ENCODE measurements at places on chromosomes 3 and 15. TPM values are rescaled to one million over a fixed set of nuclear protein-coding genes. Genes with fewer than 3 reads are reported as not detected.
A peak's percentile ranks its signal among the peaks of the same experiment; 100 is the strongest.

Gene CHDH
- total RNA-seq = 0.99 TPM

- peak; percentile 66 for DNase-seq
Measured at GRCh38 chr15:101615986-101616848, 36.0 kb downstream of the TM2D3 start.

GRCh38 chr15:38085114-38085513 is 150.7 kb downstream of the TMCO5A start:
- no peak for DNase-seq

Gene CPLX3
- total RNA-seq = 0.20 TPM

DNA sequence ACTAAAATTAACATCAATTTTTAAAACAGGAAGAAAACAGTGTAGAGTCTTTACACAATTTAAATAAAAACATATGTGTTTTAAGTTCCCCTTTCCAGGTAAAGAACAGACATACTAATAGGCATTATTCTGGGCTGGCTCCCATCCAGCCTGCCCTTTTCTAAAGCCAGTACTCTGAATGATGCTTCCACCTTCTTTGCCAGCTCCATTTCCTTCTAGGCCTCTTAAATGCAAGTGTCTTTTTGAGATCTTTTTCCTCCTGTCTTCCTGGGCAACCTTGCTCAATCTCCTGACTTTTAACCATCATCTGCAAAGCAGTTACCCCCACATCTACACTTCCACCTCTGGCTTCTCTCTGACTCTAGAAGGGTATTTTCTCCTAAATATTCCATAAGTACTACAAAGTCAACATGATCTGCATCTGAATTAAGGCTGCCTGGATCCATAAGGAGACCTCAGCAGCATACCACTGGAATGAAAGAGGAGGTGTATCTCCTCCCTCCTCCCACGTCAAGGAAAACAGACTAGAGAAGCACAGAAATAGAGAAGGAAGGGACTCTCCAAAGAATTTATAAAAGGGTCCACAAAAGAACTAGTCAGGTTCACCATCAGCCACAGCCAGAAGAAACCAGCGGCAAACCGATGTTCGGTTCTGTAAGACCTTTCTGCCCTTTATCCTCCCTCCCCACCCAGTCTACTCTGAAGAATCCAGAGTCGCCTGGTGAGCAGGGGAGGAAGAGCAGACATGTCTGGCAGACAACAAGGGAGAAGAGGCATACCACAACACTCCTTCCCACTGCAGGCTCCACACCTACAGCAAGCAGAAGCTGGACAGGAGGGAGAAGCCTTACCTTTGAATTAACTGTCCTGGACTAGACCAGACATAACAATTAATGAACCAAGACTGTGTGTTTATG is 47.1 kb downstream of the GOLIM4 start:
- no peak for DNase-seq

GRCh38 chr3:69324362-69325025 is 61.4 kb downstream of the FRMD4B start:
- no peak for DNase-seq

DNA sequence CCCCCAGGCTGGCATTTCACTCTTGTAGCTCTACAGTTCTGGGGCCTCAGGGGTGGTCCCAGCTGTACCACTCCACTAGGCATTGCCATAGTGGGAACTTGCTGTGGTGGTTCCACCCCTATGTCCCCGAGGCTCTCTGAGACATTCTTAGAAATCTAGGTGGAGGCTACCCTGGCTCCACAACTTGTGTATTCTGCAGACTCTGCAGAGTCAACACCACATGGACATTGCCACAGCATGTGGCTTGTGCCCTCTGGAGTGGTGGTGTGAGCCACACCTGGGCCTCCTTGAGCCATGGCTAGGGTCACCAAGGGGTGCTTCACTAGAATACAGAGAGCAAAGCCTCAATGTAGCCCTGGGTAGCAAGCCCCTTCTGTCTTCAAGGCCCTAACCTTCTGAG is 54.4 kb upstream of the STRIT1 start:
- DNase-seq = no peak

GRCh38 chr3:16350597-16351318 is 85.7 kb downstream of the OXNAD1 start:
- DNase-seq = no peak

GRCh38 chr3:48852151-48852550 is 4.5 kb upstream of the PRKAR2A start:
- no peak for DNase-seq

Gene APOD
- 24.9 TPM for total RNA-seq

Gene RAB6B
- 1.8 TPM for total RNA-seq

GRCh38 chr3:150547045-150547741 is 606 bp downstream of the EIF2A start:
- DNase-seq = no peak

DNA sequence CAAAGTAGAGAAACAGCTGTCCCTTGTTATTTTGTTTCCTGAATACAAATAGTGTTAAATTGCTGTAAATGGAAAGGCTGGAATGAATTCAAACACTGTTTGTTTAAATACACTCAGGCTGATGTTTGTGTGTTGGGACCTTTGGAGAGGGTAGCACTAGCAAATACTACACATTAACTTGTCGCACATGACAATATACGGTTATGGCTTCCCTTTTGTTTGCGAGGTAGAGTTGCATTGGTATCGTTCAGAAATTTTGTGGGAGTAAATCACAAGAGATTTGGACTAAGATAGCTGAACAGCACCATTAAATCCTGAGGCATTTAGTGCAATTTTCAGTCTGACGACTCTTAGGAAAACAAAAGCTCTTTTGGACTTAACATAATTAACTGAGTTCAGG is 213.0 kb upstream of the ROBO2 start:
- peak; percentile 6 for DNase-seq

GRCh38 chr3:65963787-65964677 is 74.7 kb downstream of the MAGI1 start:
- no peak for DNase-seq

- peak; percentile 25 for DNase-seq
Measured at GRCh38 chr3:11307830-11308432, 35.7 kb downstream of the ATG7 start.

Gene GOLGA6L7
- total RNA-seq = not detected

DNA sequence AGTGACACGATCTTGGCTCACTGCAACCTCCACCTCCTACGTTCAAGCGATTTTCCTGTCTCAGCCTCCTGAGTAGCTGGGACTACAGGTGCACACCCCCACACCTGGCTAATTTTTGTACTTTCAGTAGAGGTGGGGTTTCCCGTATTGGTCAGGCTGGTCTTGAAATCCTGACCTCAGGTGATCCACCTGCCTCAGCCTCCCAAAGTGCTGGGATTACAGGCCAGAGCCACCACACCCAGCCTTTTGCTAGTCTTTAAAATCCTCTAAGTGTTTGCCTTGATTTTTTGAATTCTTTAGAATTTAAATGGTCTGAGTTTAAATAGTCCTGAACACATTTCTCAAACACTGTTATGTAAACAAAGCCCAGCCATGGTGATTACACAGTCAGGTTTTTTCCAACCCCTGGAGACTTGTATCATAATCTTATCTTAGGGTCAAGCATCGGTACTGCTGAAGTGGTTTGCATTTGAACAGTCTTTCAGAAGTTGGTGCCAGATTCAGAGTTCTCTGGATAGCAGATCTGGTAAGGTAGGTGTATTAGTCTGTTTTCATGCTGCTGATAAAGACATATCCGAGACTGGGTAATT is 28.2 kb upstream of the PIAS1 start:
- no peak for DNase-seq

Gene LEO1
- 21.1 TPM for total RNA-seq

Gene ROPN1
- total RNA-seq = 0.69 TPM

Gene BCL2A1
- total RNA-seq = 8.2 TPM

DNA sequence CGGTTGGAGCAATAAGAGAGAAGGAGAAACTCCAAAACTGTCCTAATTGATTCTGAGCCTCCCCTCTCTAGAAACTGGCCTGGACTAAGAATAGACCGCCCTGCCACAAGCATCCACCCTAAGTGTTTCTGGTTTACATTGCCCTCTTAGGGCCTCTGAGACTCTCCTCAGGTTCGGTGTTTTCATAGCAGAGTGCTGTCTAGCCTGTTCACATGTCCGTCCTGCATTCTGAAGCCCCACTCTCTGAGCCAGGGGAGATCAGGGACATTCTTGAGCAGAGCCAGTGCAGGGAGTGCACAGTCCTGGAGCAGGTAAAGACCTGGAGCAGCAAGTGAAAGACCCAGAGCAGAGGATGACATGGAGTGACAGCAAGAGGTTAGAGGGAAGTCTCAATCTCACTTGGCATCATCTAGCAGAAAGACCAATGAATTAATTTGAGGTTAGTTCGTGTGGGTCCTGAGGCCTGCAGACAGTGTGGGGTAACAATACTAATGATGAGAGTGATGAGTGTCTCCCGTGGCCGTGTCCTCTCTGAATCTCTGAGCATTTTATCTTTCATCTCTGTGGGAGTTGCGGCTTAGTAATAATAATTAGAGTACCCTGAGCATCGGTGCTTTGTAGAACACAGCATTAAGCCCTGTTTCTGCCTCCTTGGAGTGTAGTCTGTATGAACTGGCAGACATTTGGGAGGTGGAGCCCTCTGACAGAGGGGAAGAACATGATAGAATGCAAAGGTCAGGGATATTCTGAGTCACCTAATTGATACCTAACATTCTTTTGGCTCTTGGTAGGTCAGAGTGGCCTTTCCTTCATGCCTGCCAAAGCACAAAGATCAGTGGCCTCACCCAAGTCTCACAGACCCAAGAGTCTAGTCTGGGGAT is 24.6 kb downstream of the MAPKBP1 start:
- no peak for DNase-seq

DNA sequence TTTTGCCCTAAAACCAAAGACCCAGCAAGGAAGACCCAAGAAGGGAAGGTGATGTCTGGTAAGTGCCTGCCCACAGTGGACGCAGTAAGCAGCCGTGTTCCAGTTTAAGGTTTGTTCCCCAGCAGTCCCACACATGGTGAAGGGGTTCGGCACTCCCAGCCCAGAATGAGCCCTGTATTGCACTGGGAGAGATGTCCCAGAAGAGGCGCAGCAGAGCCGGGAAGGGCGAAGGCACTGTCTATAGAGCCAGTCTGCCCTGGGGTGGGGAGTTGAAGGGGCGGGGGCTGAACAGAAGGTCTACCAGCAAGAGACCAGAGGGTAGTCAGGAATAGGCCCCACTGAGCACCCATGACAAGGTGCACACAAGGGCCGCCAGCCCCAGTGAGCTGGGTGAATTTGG is 6.4 kb downstream of the TMEM158 start:
- no peak for DNase-seq

DNA sequence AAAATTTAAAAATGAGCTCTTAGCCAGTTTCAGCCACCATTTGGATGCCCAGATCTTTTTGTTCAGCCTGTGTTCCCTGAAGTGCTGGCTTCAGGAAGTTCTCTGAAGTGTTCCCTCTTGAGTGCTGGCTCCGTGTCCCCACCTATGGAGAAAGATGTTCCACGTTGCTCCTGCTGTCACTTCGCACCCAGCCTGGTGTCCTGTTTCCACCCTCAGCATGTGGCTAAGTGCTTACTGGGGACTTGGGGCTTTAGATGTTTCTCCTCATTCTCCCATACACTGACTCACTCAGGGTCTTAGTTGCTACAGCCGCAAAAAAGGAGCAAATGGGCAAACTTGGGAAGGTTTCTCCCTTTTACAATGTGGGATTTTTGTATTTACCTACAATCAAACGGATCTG is 16.6 kb downstream of the CHCHD6 start:
- DNase-seq = no peak

Gene RTP3
- not detected for total RNA-seq

DNA sequence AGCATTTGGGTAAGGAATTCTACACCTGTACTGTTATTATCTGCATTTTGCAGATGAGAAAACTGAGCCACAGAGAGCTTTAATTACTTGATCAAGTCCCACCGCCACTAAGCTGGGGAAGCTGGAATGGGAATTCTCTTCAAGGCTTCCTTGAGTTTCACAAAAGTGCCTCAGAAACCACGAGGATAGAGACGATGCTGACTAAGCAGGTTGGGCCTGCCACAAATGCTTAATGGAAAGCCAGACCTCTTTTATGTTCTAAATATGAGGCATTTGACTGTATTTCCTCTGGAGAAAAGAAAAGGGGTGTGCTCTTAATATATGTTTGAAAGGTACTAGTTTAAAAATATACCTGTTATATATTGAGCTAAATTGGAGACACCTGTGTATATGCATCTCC is 34.7 kb downstream of the ADAMTS9 start:
- no peak for DNase-seq

Gene ALPK3
- 7.5 TPM for total RNA-seq

- DNase-seq = no peak
Measured at GRCh38 chr3:17489139-17489538, 253.3 kb downstream of the TBC1D5 start.

DNA sequence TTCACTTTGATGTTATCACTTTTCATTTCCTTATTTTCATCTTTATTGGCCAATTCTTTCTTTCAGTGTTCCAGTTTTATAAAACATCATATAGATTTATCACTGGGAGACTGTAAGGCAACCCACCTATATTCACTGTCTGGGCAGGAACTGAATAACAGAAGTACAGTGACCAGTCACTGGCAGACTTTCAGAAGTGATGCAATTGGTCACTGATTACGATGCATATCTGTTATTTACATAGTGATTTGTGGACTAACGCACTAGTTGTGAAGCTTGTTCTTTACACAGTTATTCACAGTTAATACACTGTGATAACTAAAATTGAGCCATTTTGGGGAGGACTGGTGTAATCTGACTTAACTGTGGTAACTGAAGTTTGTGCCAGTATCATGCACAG is 190.2 kb upstream of the DPH6 start:
- DNase-seq = no peak

DNA sequence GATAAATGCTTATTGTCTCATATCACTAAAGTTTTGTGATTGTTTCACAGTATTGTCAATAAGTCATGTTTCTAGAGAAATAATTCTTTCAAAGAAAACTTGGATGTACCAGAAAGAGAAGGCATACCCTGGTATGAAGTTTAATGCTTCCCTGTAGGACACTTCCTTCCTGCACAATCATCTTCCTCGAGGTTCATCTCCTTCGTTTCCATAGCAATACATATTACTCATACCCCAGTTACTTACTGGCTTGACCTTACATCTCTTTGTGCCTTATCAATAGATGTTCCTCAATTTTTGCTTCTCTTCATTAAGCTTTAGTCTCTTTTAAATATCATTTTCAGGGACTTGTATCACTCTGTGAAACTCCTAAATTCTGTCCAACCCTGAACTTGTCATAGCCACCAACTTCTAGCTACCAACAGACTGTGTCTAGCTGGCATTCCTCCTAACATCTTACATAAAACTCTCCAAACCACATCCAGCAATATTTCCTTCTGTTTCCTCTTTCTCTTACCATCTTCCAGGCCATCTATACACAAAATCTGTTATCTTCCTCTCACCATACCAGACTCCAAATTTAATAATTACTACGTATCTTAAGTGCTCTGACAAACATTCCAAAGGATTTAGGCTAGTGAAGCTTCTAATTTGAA is 134.3 kb downstream of the GADL1 start:
- DNase-seq = no peak

DNA sequence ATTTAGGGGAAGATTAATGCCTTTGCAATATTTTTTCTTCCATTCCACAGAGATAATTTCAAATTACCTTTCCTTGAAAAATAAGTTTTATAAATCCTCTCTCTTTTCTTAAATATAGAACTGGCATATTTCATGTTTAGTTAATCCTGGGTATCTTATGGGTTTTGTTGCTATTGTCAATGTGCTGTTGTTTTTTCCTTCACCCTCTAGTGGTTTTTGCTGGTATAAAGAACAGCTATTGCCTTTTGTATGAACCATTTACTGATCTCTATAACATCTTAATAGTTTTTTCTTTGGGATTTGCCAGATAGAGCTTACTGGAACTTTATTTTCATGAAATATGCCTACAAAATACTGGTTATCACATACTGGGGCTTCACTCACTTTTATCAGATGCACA is 359.6 kb upstream of the DPPA4 start:
- DNase-seq = no peak

Data from skin of body (tissue), 3 donors.